ENCODE measurements at places on chromosomes 4 and X.

DNA sequence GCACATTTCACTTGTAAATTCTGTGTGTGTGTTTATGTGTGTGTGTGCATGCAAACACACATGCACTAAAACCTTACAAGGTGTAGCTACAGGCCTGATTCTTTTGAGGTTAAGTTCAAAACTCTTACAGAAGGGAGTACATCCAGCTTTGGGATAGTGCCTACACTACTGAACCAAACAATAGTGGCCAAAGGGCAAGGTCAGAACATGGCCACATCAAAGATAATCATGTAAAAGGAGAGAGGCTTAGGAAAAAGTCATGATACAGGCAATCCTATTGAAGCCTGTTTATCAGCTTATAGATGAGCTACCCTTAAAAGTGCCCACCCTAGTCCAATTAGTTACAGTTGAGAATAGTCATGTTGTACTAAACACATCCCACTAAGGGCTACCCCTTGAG is 139.6 kb downstream of the IDS start:
- DNase-seq = no peak

DNA sequence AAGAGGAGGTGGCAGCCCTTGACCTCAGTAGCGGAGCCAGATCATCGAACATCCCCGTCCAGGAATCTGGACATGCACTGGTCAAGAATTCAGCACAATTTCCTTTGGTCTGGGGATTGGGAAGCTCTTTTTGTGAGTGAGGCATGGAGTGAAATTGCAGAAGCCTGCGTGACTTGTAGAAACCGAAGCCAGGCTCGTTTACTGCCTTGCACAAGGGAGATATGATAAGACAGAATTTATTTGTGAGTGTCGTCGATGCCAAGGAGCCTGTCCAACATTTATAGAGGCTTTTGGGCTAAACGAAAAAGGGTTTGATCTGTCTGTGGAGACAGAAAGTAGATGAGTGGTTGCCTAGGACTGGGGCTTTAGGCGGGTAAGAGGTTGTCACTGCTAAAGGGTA is 50.6 kb downstream of the TBL1X start:
- DNase-seq = no peak

DNA sequence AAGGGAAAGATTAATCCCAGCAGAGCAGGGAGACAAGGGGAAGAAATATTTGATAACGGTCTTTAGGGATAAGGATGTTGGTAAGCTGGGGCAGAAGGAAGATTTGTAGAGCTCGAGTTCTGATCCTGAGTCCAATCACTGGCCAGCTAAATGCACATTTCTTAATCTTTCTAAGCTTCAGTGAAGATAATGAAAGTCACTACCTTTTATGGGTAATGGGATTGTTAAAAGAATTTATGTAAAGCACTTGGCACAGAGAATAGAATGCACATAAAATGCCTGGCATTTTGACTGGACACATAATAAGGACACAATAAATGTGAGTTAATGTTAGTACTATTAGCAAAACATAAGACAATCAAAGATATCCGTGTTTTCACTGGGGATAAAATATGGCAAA is 43.3 kb downstream of the NCAPG start:
- no peak for DNase-seq

DNA sequence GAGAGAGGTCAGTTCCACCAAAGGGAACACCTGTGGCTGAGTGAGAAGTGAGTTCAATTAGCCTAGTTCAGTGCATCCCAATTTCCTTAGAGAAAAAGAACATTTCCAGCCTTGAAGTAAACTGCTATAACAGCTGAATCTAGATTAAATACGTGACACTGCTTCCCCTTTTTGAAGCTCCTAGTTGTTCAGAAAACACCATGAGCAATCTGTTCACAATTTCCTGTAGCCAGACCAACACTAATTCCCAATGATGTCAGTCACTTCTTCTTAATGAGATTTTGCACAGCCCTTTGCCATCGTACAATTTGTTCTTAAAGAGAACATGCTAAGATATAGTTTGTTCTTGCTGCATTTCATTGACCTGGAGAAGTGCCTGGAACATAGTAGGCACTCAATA is 144.6 kb upstream of the EDNRA start:
- DNase-seq = no peak

DNA sequence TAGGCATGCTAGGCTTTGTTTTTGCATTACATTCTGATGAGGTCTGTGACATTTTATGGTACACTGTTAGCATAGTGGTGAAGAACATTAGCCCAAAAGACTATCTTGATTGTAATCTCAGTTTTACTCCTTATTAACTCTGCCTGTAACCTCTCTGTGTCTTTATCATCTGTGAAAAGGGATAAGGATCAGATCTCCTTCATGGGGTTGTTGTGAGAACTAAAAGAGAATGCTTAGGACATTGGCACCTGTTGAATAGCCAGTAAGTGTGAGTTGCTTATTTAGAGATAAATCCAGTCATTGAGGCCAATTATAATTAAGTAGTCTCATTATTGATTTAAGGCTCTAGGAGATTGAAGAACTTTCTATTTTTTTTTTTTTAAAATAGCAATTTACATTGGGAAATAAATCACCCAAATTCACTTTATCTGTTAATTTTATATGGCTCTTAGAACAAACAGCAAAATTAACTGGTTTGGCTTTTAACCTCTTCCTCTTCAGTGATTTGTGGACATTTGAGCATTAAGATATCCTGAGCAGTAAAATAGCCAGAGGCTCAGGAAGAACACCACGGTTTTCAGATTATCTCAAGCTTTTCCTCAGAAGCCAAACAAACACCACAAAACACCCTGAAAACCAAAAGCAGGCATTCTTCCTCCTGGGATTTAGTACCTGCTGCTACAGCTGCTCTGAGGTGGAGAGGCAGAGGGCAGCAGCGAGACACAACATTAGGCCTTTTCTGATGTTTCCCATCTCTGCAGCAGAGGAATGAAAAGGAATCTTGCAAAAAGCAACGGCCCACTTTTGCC is 192.9 kb downstream of the ARHGAP10 start:
- DNase-seq = peak; percentile 10

- peak; percentile 11 for DNase-seq
Measured at GRCh38 chrX:26918631-26919030, 544.5 kb downstream of the PPP4R3C start.

DNA sequence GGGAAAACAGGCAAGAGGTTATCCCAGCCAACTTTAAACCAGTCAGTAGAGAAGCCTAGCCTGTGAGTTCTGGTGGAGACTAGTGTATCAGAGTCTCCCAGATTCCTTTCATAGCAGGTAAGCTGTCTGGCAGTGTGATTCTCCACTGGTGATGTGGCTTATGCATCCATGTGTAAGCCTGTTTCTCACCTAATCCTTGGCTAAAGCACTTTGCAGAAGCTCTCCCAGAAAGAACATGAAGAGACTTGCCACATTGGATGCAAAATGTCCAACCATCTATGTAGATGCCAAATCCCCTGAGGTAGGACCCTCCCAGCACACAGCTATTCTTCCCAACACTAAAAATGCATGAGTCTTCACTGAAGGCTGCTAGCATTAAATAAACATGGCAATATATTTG is 111.7 kb downstream of the CHRNA9 start:
- DNase-seq = no peak

DNA sequence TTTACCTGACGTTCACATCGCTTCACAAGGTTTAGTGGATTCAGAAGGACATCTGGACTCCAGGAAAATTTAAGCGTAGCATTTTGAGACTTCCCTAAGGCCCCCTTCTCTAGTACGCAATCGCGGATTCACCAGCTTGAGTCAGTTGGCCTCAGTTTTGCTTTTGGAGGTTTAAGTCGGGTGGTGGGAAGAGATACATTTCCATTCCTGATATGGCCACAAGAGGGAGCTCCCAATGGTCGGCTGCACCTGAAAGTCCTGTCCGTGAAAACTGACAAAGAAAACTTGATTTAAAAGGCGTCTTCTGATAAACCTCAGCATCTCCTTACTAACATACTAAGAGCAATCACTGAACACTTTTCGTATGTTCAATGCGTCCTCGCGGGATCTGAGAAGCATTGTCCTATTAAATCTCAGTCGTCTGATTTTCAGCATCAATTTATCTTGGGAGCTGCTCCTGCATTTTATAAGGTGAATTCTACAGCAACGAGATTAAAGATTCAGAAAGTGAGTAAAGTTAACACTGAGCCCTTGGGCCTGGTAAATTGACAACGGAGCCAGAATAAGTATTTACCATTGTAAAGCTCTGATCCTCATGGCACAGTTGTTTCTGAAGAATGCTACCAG is 50.6 kb downstream of the LGI2 start:
- peak; percentile 68 for DNase-seq

GRCh38 chr4:47646372-47646771 is 161.3 kb downstream of the ATP10D start:
- DNase-seq = no peak

GRCh38 chrX:109856974-109857373 is 123.9 kb upstream of the ACSL4 start:
- DNase-seq = no peak

DNA sequence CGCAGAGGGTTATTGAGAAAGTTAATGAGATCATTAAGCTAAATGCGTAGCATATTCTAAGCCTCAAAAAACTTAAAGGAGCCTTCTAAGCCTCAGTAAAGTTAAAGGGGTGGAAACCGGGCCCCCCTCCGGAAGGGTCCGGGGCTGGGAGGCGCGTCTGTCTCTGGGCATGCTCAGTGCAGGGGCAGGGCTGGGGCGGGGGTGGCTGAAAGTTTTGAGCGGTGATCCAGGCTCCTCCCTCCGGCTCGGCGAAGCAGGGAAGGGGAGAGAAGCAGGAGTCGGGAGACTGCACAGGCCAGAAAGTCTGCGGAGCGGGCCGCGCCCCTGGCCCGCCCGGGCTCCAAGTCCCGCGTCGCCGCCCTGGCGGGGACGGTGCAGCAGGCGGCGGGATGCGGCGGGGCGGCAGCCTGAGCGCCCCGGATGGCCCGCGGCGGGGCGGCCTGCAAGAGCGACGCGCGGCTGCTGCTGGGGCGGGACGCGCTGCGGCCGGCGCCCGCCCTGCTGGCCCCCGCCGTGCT is at the start of gene EVC:
Gene EVC (plus strand): TSS at position 241 of the 518 bp plus-strand sequence. CDS start 180 bp downstream, at position 421.
- no peak for DNase-seq

DNA sequence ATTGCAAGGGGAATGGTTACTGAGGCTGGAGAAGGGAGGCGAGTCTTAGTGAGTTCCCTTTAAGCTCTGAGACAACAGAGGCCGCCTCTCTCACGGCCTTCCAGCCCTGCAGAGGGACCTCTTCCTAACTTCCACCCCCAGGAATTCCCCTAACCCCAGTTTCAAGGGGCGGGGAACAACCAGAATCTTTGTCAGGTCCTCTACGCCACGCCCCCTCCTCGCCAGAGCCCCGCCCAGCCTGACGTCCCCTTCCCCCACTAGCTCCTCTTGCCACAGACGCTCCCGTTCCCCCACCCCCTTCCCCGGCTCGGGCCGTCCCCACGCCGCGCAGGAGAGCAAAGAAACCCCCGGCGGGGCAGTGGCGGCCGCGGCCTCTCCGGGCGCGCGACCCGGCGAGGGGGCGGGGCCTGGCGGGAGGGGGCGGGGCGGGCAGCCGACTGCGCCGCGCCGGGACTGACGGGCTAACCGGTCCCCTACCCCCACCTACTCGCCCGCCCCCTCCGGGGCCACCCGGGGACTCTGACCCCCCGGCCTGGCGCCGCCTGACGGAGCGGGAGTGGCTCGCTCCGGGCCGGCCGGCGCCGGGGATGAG is 12.3 kb upstream of the TMEM156 start:
- peak; percentile 55 for DNase-seq

GRCh38 chr4:154507156-154507555 is 15.6 kb upstream of the DCHS2 start:
- DNase-seq = no peak

DNA sequence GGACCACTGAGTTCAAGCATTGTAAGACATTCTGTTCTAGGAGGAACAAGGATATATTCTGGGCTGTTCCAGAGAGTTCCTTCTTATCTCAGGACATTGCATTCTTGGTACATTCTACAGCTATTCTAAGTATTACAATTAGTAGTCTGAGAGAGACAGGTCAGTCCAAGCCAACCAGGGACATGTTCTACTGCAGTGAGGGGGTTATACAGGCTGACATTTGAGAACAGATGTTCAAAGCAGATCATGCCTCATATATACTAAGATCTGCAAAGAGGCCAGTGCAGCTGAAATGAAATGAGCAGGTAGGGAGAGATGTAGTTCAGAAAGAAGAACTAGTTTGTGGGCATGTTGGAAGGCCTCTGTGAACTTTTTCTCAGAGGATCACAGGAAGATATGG is 142.0 kb downstream of the CENPC start:
- DNase-seq = no peak

DNA sequence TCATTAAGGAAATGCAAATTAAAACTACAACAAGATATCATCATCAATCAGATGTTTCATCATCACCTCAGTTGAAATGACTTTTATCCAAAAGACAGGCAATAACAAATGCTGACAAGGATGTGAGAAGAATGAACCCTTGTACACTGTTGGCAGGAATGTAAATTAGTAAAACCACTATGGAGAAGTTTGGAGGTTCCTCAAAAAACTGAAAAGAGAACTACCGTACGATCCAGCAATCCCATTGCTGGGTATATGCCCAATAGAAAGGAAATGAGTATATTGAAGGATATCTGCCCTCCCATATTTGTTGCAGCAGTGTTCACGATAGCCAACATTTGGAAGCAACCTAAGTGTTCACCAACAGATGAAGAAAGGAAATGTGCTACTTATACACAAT is 50.6 kb upstream of the STARD8 start:
- DNase-seq = no peak

GRCh38 chr4:56613101-56613862 is 67.8 kb downstream of the HOPX start:
- DNase-seq = no peak

GRCh38 chr4:16745009-16745635 is 153.3 kb downstream of the LDB2 start:
- DNase-seq = no peak

DNA sequence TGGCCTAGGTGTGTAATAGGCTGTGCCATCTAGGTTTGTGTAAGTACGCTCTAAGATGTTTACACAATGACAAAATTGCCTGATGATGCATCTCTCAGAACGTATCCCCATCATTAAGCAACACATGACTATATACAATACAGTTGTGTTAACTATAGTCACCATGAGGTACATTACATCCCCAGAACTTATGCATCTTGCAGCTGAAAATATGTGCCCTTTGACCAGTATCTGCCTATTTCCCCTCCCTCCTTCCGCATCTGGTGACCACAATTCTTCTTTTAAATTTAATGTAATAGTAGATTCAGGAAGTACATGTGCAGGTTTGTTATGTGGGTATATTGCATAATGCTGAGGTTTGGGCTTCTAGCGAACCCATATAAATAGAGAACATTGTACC is 239.8 kb upstream of the IL1RAPL1 start:
- DNase-seq = no peak

GRCh38 chr4:138037696-138038095 is 204.5 kb downstream of the SLC7A11 start:
- DNase-seq = no peak

- DNase-seq = no peak
Measured at GRCh38 chr4:123236606-123237005, 160.0 kb upstream of the SPRY1 start.

GRCh38 chrX:136867518-136867917 is 13.0 kb downstream of the RBMX start:
- DNase-seq = no peak

DNA sequence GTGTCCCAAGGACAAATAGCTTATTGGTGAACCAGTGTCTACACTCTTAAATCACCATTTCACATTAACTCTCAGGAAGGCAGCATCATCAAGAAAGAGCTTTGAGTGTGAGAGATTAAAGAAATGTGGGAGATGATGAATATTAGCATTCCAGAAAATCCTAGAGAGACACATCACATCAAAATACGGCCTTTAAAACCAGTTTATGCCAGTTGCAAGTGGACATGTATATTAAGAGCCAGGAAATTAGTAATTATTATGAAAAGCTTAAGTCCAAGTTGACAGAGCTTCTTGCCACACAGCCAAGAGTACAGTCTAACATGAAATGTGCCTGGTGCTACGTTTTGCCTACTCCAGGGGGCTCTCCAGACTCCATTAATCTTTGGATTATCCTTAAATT is 503.0 kb upstream of the BOD1L1 start:
- no peak for DNase-seq

All from Jurkat, Clone E6-1 (cell line).